Heart left ventricle (tissue), 16 donors: ENCODE measurements at places on chromosomes 5 and 9. TPM values are rescaled to one million over a fixed set of nuclear protein-coding genes. Genes with fewer than 3 reads are reported as not detected.

The CCL27 gene
- 0.57 TPM for polyA plus RNA-seq

The SLC34A3 gene
- polyA plus RNA-seq, result not detected

The FANCG gene
- polyA plus RNA-seq, result 2.3 TPM

The HRH2 gene
- 34.6 TPM for polyA plus RNA-seq

The PDE8B gene
- 1.1 TPM for polyA plus RNA-seq

GRCh38 chr9:131732636-131733289, 7.1 kb downstream of the RAPGEF1 start:
- DNase-seq, result no peak

- DNase-seq, result no peak
Measured at GRCh38 chr5:69032009-69032408, 61.8 kb upstream of the SLC30A5 start.

- peak; percentile 36 for DNase-seq
Measured at GRCh38 chr9:2060424-2060823, 45.3 kb downstream of the SMARCA2 start.

DNA sequence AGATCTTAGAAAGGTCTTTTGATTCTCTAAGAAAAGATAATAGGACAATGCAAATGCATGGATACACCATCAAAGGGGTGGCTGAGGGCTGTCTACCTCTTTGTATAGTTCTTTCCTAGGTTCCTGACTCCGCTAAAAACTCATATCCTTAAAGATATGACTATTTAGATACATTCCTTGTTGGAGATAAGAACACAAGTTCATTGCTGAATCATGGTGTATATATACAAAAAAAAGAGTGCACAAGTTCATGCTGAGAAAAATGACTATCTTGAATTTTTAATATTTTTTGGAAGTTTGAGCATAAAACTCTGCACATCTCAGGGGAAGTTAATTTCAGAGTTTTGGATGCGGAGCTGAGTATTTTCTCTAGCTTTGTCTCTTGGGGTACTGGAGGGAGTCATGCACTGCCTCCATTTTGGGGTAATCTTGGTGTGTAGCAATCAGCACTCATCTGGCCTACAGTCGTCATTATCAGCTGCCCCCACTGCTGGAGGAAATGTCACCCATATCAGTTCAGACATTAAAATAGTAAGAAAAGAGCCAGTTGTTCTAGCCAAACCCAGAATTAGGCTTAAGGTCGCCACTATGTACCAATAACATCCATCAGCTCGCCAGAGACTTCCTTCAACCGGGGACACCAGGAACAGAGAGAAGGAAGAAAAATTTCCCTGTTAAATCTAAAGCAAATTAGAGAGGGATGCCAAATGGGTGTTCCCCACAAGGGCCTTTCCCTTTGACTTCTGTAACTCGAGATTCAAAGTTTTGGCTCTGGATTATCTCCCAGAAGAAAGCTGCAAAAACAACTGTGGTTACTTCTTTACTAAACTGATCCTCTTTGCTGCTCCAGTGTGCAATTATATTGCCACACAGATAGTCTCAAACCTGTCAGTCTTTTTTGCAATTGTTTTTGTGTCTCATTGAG, 49.0 kb downstream of the PTTG1 start:
- DNase-seq, result no peak

DNA sequence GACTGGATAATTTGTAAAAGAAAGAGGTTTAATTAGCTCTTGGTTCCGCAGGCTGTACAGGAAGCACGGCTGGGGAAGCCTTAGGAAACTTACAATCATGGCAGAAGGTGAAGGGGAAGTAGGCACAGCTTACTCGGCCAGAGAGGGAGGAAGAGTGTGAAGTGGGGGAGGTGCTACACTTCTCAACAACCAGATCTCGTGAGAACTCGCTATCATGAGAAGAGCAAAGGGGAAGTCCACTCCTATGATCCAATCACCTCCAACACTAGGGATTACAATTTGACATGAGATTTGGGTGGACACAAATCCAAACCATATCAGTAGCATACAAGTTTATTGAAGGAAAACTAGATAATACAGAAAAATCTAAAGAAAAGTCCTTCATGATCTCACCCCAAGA, 39.9 kb downstream of the NEURL1B start:
- no peak for DNase-seq

GRCh38 chr9:116605904-116606341, 81.2 kb upstream of the TRIM32 start:
- peak; percentile 66 for DNase-seq

GRCh38 chr5:133367071-133367786, 245.1 kb downstream of the FSTL4 start:
- no peak for DNase-seq

- no peak for DNase-seq
Measured at GRCh38 chr5:58466939-58467338, 7.1 kb upstream of the PLK2 start.

DNA sequence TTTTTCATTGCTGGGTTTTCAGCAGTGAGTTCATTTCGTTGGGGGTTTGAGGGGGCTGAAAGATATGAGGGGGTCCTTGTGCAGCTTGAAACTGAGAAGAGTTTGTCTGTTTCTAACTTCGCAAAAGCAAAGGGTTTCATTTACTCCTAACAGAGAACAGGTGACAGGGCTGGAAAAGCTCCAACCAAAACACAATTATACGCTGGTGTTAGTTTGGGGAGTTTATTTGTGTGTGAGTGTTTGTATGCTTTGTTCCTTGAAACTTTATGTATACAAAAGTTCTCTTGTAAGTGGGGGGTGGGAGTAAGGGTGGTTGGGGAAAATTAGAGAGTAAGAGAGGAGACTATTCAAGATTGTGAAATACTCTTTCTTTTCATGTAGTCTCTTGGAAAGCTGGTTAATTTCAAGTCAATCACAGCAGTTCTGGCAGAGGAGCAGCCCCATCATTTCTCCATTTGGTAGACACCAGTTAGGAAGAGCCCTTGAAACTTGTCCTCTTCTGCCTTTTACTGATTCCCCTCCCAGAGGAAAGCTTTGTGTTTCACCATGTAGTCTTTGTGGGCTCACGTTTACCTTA, 881 bp downstream of the TNFAIP8 start:
- DNase-seq, result no peak

DNA sequence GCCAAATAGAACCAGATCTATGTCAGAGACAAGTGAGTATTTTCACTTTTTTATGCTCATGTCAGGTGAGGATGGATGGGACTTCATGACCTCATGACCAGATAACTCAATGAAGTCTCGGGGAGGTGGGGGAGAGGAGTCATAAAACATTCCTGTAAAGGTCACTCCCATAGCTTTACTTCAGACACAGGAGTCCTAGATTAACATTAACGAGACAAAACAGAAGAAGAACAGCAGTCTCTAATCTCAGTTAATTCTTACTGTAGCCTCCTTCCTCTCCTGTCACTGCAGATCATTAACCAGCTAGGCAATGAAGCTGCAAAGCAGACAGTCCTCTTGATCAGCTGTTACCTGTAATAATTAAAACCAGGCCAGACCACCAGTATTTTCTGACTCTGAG, 11.2 kb downstream of the CRHBP start:
- DNase-seq, result no peak

DNA sequence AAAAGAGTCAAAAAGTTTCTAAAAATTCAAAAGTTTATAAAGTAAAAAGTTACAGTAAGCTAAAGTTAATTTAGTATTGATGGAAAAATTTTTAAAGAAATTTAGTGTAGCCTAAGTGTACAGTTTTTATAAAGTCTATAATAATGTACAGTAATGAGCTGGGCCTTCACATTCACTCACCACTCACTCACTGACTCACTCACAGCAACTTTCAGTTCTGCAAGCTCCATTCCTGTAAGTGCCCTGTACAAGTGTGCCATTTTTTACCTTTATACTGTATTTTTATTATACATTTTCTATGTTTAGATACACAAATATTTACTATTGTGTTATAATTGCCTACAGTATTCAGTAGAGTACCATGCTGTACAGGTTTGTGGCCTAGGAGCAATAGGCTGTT, 239.5 kb upstream of the MAP3K1 start:
- no peak for DNase-seq

GRCh38 chr9:125484350-125485282, 222.4 kb downstream of the MAPKAP1 start:
- no peak for DNase-seq

DNA sequence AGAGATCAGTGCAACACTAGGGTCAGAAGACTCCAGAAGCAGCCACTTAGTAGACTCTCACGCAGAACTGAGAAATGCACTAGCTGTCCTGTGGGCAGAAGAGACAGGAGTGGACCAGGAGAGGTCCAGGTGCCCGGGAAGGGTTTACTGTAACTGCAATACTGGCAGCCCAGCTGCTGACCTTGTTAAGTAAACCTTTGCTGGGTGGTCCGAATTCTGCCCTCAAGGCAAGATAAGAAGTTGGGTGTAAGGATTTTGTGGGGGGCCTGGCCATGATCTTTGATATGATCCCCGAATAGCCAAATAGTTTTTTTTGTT, 91.3 kb downstream of the PDE6A start:
- DNase-seq, result no peak
